ENCODE measurements at places on chromosomes 4 and X.

DNA sequence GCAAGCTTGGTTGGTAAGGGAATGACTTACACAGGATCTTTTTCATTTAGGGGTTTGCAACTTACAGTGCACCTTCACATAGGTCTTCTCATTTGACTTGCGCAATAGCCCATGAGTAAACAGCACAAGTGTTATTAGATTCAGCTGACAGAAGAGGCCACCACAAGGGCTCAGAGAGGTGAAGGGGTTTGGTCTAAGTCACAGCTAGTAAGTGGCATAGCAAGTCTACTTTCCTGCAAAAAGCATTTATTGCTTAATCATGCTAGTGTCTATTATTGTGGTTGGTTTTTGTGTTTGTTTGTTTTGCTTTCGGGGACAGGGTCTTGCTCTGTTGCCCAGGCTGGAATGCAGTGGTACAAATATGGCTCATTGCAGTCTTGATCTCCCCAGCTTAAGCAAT lies 83.3 kb downstream of the SPRY1 start:
- no peak for DNase-seq

GRCh38 chrX:48890934-48891401 lies 6.6 kb downstream of the TIMM17B start:
- DNase-seq = no peak

GRCh38 chr4:143358923-143359643 lies 22.4 kb downstream of the GAB1 start:
- DNase-seq = peak; percentile 33

- DNase-seq = no peak
These were observed 32.7 kb upstream of the JADE1 start for GRCh38 chr4:128776794-128777216.

DNA sequence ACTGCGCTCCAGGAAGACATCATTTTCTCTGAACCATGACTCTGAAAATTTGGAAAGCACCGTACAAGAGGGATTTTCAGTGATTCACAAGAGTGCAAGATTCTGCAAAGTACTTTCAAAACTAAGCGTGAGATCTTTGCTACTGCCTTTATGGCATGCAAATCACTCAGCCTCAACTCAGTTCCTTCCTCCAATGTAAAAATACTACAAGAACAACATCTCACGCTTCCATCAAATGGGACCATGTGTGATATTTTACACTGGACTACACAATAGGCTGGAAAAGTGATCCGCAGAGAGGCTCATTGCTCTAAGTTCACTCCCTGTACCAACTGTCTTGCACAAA lies 674 bp upstream of the IL15 start:
- DNase-seq = no peak

- DNase-seq = no peak
These were observed 48.6 kb upstream of the GYPA start for GRCh38 chr4:144189121-144189520.

GRCh38 chrX:66164931-66165330 lies 884 bp downstream of the HEPH start:
- no peak for DNase-seq

DNA sequence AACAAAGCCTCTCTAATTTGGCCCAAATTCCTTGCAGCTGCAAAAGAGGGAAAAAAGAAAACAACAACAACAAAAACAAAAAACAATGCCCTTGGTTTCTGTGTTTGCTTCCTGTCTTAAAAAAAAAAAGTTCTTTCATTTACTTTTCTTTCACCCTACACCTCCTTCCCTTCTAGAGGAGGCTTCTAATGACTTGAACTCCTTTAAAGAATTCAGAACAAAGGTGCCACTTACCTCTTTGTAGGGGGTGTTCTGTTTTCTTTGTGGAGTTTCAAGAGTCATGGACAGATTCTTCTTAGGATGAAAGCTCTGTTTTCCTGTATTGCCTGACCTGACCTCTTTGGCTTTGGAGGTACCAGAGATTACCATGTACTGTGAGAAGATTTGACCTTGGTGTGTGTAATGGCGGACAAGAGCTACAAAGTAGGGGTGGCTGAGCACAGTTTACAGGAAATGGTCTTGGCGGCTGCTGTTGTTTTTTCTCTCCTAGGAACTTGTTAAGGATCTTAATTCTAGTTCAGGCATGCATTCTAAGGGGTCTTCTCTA lies 72.4 kb upstream of the S100G start:
- DNase-seq = no peak

- no peak for DNase-seq
These were observed 7.6 kb downstream of the UGT8 start for GRCh38 chr4:114606245-114606644.

- no peak for DNase-seq
These were observed 46.0 kb downstream of the PCGF3 start for GRCh38 chr4:751676-752075.

GRCh38 chrX:32842053-32842452 lies 369.3 kb downstream of the DMD start:
- no peak for DNase-seq

- no peak for DNase-seq
These were observed 122.5 kb downstream of the PTTG2 start for GRCh38 chr4:38082424-38083385.

DNA sequence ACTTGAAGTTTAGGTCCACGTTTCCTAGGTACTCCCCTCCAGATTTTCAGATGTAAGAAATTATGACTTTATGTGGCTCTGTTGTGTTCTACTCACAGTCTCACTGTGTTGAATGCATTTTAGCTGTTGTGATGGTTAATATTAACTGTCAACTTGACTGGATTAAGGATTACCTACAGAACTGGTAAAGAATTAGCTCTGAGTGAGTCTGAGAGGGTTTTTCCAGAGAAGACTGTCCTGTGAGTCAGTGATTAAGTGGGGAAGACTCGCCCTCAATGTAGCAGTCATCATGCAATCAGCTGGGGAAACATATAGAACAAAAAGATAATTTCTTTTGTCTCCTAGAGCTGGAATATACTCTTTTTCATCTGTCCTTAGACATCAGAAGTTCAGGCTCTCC lies 493.4 kb downstream of the ACTRT1 start:
- no peak for DNase-seq

DNA sequence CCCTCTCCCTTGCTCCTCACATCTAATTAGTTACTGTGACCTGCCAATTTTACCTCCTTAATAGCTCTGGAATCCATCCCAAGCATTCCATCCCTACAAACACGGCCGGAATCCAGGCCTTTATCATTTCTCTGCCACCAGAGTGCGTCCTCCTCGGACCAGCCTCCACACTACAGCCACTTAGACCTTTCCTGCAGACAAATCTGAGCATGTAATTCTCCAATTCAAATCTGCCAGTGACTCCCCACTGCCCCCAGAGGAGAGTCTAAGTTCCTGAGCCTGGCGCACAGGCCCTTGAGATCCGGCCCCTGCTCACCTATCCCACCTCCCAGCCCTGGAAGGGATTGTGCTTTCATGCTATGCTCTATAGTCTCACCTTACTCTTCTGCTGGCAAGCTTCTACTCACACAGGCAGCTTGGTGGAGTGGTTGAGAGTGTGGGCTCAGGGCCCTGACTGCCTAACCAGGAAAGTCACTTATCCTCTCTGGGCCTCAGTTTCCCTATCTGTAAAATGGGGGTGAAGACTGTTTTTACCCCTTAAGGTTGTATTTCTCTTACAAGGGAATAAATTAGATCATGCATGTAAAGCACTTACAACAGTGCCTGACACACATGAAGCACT lies 31.2 kb downstream of the PJA1 start:
- DNase-seq = no peak

GRCh38 chrX:106278951-106279350 lies 110.8 kb downstream of the PWWP3B start:
- DNase-seq = no peak

DNA sequence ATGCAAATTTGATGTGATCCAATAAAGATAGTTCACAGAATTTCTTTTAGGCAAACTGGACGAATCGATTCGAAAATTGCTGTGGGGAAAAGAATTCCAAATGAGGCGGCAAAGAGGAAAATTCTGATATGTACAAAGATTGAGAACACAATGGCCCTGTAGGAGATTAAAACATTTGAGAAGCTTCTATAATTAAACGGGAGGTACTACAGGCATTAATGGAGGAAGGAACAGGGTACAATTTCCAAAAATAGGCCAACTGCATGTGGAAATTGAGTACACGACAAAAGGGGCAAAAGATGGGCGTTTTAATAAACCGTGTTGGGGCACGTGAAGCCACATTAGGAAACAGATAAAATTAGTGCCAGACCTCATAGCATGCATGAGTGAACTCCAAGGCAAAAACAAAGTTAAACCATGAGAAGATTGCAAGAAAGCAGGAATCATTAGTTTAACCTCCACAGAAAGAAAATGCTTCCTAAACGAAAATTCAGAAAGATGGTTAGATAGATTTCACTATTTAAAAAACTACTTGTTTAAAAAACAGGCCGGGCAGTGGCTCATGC lies 68.4 kb downstream of the DHRSX start:
- DNase-seq = no peak

- no peak for DNase-seq
These were observed 863.9 kb downstream of the STPG2 start for GRCh38 chr4:97279391-97279790.

- DNase-seq = no peak
These were observed 80.7 kb upstream of the MAML3 start for GRCh38 chr4:140234697-140235060.

GRCh38 chr4:147785129-147785528 lies 53.2 kb downstream of the ARHGAP10 start:
- no peak for DNase-seq

DNA sequence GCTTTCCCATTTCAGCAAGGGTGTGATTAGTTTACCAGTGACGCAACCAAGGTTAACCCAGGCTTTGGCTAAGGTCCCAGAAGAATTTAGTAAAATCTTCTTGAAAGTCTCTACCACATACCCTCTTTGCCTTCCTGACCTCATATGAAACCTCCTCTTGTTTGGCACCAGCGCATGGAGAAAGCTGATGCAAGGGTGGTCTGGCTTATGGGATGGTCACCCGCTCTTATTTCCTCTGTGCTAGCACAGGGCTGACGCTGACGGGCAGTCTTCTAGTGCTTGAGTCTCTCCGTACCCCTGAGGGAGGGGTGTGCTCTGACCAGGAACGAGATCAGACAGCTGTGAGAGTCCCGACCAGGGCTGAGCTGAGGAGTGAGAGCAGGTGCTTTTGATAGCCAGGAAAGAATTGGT lies 137.6 kb downstream of the TENM3 start:
- no peak for DNase-seq

DNA sequence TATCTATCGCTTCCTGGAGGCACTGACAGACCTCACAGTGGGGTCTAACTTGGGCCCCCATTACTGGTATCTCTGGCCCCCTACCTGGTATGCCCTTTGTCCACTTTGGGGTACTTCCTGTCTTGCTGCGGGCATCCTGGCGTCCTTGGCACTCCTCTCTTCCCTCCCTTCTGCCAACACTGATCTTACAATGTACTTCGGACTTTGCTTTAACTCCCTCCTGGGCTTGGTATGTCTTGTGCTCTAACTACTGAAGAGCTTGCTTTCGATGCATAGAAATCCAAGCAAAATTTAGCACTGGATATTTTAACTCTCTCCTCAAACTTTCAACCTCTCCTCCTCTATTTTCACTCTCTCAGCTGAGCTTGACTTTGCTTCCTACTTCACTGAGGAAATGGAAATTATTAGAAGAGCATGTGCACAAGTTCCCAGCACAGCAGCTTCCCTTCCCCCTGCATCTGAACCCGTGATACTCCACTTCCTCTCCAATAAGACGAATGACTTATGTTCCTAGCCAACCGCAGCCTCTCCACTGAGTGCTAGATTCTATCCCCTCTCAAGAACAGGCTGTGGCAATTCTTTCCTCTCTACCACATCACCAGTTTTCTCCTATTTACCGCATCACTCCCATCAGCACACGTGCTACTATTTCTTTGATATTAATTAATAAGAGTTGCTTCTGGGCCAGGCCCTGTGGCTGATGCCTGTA lies 52.9 kb downstream of the SUPT20HL2 start:
- DNase-seq = peak; percentile 4

DNA sequence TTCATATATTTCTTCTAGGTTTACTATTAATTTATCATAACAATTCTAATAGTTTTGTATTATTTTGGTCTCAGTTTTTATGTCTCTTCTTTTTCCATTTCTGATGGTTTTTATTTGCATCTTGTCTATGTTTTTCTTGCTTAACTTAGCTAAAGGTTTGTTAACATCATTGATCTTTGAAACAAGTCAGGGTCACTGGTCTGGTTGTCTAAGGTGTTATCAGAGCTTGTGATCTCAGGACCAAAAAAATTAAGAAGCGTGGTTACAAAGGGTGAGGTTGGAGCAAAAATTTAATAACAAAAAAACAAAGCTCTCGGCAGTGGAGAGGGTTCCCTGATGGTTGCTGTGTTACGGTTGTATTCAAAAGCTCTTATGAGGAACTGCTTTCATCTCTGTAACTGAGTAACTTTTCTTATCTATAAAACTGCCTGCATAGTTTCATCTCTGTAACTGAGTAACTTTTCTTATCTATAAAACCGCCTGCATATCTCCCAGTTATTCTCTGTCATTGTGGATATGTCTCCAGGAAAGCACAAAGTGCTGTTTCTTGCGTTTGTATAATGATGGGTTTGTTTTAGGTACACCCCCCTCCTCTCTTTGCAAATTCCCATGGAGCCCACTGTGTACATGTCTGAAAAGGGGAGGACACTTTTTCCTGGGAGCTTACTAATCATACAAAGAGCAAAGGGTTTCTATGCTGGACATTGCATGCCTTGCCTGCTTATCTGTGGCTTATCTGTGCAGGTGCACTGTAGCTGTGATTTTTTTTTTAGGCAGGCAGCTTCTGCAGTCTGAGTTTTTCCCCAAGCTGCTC lies 62.4 kb upstream of the UGT2B15 start:
- no peak for DNase-seq

GRCh38 chrX:19870710-19871490 lies 16.5 kb downstream of the SH3KBP1 start:
- DNase-seq = no peak

GRCh38 chr4:95644417-95644816 lies 95.6 kb upstream of the UNC5C start:
- DNase-seq = no peak

DNA sequence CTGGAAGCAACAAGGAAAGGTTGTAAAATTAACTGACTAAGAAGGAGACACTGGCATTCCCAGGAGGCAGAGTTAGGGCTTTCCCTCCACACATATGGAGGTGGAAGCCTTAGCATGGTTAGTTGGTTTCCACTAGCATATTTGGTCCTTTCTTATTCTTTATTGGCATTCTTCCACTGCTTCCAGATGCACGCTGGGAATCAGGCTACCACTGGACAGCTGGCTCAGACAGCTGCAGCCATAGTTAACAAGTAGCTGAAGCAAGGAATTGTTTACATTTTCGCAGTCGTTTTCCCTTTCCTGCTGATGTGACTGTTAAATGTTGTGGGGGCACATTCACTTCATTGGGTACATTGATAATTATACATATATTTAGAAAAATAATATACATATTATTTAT lies 169.2 kb downstream of the GRIA2 start:
- no peak for DNase-seq

DNA sequence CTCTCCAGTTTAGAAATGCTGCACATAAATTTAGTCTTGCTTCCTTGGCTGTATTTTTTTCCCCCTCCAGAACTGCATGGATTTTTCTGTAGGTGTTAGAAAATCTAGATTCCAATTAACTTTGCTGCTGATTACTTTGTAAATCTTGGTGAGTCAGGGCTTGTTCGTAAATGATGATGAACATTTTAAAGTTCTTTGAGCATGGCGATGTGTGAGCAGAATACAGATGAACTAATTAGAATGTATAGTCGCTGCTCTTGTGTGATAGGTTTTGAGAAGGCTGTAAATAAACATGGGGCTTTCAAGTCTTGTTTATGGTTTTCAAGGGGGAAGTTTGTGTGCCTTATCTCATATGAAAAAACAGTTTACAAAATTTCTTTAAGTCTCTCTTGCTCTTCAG lies 23.3 kb downstream of the LIMCH1 start:
- no peak for DNase-seq

- no peak for DNase-seq
These were observed 226.2 kb upstream of the BCOR start for GRCh38 chrX:40323977-40324376.

Data from CD4-positive, alpha-beta T cell treated with Interleukin-21 for 1 hour (primary cell).